ENCODE measurements at places on chromosomes 6 and 20.

DNA sequence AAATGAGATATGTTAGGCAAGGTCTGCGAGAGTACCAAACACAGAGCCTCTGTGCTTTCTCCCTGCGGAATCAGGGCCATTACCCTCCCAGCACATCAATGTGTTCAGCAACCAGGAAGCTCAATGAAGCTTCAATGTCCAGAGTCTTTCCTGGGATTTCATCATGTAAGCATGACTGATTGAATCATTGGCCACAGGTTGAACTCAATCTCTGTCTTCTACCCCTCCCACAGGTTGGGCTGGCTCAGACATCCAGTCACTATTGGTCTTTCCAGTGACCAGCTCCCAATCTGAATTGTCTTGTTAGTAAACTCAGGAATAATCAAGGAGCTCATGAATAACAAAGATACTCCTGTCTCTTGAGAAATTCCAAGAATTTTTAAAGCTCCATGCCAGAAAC is 2.7 kb upstream of the DTD1 start:
- no peak for DNase-seq

GRCh38 chr6:110334423-110335180 is 23.5 kb downstream of the METTL24 start:
- DNase-seq: no peak

GRCh38 chr6:13457577-13457976 is 29.8 kb downstream of the GFOD1 start:
- no peak for DNase-seq

DNA sequence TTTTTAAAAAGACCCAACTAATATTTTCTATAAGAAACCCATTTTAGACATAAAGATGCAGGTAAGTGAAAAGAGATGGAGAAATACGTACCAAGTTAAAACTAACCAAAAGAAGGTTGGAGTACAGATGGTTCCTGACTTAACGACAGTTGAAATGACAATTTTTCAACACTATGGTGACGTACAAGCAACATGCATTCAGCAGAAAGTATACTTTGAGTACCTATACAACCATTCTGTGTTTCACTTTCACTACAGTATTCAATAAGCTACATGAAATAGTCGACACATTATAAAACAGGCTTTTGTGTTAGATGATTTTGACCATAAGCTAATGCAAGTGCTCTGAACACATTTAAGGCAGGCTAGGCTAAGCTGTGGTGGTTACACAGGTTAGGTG is 228.9 kb downstream of the RNGTT start:
- no peak for DNase-seq

GRCh38 chr20:13430346-13431002 is 208.3 kb downstream of the TASP1 start:
- no peak for DNase-seq

- no peak for DNase-seq
These were observed 617.0 kb upstream of the AGPAT4 start for GRCh38 chr6:161890832-161891297.

GRCh38 chr20:33272155-33272873 is 10.7 kb upstream of the BPIFB1 start:
- DNase-seq: no peak

DNA sequence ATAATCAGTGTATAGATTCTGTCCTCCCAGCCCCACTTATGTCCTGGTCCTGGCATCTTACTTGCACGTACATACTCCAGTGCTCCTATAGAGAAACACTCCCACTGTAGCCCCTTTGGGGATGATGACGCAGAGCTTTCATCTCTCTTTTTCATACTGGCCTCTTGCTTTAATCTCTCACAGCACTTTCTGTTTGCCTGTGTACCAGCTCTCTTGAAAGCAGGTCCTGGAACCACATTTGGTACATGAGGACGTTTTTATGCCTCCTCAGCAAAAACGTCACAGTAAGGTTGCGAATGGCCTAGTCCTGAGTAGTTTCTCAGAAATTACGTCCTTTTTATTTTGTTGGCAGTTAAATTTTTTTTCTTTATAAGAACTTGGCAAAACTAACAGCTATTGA is 10.8 kb downstream of the L3MBTL3 start:
- no peak for DNase-seq

DNA sequence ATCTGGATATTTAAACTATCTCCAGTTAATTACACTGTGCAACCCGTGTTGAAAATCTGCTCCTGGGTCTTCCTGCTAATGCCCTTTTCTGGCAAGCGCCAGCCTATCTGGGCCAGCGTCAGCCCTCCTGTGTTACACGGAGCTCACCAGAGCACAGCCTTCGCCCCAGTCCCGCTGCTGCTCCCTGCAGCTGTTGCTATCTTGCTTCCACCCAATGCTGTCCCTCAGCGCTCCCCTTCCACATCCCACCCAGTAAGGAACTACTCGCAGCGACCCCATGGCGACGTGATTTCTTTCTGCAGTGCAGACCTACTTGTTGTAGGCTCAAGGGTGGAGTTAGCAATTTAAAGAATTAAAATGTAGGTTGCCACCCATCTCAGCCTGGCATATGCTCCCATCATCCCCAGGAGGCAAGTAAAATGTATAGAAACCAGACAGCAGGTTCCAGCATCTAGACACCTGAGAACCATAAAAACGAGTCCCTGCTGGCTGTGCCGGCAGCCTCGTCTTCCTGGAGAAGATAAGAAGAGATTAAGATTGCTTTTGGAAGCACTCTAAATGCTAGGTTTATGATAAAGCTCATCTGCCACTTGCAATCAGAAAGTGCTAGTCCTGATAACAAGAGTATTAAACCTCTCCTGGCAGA is 254.3 kb upstream of the FOXQ1 start:
- no peak for DNase-seq

- no peak for DNase-seq
These were observed 244.3 kb downstream of the TSHZ2 start for GRCh38 chr20:53216478-53216855.

- DNase-seq: no peak
These were observed 4.8 kb downstream of the CST5 start for GRCh38 chr20:23874747-23875146.

- DNase-seq: no peak
These were observed 104.6 kb downstream of the DTD1 start for GRCh38 chr20:18692447-18692846.

Data from NCI-H1092 (cell line).